ENCODE measurements at places on chromosomes 6 and 20. TPM values are rescaled to one million over a fixed set of nuclear protein-coding genes. Genes with fewer than 3 reads are reported as not detected.

DNA sequence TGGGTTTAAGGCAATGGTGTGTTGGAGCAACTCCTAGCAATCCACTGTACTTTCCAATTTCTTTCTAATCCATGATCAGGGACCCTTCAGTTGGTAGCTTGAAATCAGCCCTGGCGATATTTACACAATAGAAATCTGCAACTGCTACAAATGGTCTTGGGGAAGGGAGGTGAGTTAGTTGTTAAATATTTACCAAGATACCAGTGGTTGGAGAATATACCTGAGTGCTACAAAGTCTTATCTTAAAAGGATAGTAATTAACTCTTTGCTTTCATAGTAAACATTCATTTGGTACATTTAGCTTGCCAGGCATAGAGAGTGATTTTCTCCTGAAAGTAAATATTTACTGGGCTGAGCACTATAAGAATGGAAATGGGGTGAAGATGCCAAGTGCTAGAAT is 568.2 kb downstream of the BCKDHB start:
- H3K4me1 ChIP-seq: no peaks in the 10 kb centered on the region
- H3K27ac ChIP-seq: no peak overlapping the region
- no peaks in the 10 kb centered on the region for H3K36me3 ChIP-seq

GRCh38 chr6:47478233-47479139 is 897 bp downstream of the CD2AP start:
- H3K36me3 ChIP-seq: no peaks in the 10 kb centered on the region
- peak overlapping the region; percentile 80 for H3K4me3 ChIP-seq
- no peak for DNase-seq
- H3K4me1 ChIP-seq: no peaks in the 10 kb centered on the region

GRCh38 chr6:66126358-66126757 is 419.3 kb upstream of the EYS start:
- H3K4me1 ChIP-seq: no peaks in the 10 kb centered on the region
- no peak overlapping the region for H3K4me3 ChIP-seq
- H3K27ac ChIP-seq: no peak overlapping the region
- no peaks in the 10 kb centered on the region for H3K27me3 ChIP-seq
- DNase-seq: no peak

GRCh38 chr20:52494244-52494643 is 302.7 kb upstream of the ZFP64 start:
- H3K4me3 ChIP-seq: no peak overlapping the region
- no peaks in the 10 kb centered on the region for H3K27me3 ChIP-seq
- no peaks in the 10 kb centered on the region for H3K36me3 ChIP-seq
- H3K27ac ChIP-seq: no peak overlapping the region
- no peaks in the 10 kb centered on the region for H3K4me1 ChIP-seq

- H3K27ac ChIP-seq: no peak overlapping the region
- no peak overlapping the region for H3K4me3 ChIP-seq
- DNase-seq: no peak
Measured at GRCh38 chr6:131565056-131565455, 8.0 kb upstream of the ARG1 start.

Gene HSPA12B
- total RNA-seq: 35.4 TPM

Gene PBX2
- total RNA-seq: 73.4 TPM

DNA sequence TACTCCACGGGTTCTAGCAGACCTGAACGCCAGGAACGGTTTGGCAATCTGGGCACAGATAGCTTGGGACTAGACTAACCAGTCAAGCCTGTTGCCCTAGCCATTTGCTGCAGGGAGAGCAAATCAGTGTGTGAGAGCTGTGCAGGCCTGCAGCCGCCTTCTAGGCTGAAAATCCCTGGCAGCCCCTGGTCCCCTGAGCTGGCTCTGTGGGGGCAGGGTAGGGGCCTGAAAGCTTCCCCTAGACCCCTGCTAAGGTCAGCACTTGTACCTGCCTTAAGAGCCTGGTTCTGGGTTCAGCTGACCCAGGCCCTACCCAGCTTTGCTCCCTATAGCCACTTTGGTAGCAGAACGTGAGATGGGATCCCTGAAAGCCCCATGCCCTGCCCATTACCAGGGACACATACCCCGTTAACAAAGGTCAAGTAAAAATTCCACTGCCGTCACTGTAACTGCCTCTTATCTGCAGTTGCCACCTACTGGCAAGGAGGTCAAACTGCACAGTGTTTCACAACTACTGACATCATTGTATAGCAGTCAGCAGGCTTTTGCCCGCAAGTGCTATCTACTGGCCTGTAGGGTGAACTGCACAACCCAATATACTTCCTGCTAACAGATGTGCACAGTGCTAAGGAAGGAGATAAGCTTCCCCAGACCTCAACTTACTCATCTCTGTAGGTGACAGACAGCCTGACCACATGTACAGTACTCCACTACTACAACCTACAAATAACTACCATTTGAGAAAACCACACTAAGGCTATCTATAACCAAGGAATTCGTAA is 95.1 kb upstream of the OLIG3 start:
- H3K4me1 ChIP-seq: no peaks in the 10 kb centered on the region
- no peaks in the 10 kb centered on the region for H3K27me3 ChIP-seq
- no peaks in the 10 kb centered on the region for H3K36me3 ChIP-seq
- no peak overlapping the region for H3K4me3 ChIP-seq
- DNase-seq: no peak

Gene BANF2
- total RNA-seq: not detected

Gene SDCBP2
- total RNA-seq: 0.26 TPM

GRCh38 chr6:155980768-155981079 is 525.1 kb upstream of the NOX3 start:
- H3K27ac ChIP-seq: no peak overlapping the region
- no peaks in the 10 kb centered on the region for H3K27me3 ChIP-seq
- no peaks in the 10 kb centered on the region for H3K4me1 ChIP-seq

Gene NR2E1
- not detected for total RNA-seq

Gene CST2
- not detected for total RNA-seq

- DNase-seq: no peak
- H3K27me3 ChIP-seq: no peaks in the 10 kb centered on the region
- H3K27ac ChIP-seq: no peak overlapping the region
- H3K4me3 ChIP-seq: no peak overlapping the region
- H3K4me1 ChIP-seq: no peaks in the 10 kb centered on the region
Measured at GRCh38 chr20:58461104-58461503, 54.1 kb downstream of the APCDD1L start.

Gene SCUBE3
- not detected for total RNA-seq

DNA sequence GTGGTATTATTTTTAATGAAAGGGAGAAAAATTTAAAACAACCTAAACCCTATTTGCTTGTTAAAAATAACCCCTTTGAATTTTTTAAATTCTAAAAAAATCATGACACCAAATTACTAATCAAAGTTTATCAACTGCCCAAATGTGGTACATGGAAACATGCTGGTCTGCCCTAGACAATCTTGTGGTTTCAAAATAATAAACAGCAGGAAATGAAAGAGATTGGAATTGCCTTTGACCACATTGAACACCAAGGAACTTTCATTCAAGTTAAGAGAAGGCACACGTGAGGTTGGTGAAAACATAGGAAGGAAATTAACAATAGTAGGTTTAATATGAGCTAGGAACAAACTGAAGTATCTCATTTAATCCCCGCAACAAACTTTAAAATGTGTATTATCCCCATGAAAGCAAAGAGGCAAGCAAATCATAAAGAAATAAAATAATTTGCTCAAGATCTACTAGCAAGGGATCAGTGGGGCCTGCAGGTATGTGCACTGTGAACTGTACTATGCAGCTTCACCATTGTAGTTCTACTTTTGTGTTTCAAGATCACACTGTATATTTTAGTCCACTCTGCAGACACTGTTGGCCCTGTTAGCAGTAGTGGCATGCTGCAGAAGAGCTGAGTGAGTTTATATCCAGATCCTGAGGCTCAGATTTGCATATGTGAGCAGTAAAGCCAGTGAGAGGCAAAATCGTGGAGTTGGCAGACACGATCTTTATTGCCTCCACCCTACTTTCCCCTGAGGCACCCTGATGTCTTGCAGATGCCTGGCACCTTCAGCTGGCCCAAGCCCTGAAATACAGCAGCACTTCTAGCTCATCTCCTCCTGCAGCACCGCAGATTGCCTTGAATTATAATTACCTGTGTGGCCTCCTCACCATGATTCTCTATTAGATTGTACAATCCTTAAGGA is 157.8 kb upstream of the TENT5A start:
- no peak overlapping the region for H3K4me3 ChIP-seq
- H3K36me3 ChIP-seq: no peaks in the 10 kb centered on the region
- no peak for DNase-seq
- no peaks in the 10 kb centered on the region for H3K4me1 ChIP-seq
- no peaks in the 10 kb centered on the region for H3K27me3 ChIP-seq

Gene PTCHD4
- 0.29 TPM for total RNA-seq

Gene ARMH2
- not detected for total RNA-seq

DNA sequence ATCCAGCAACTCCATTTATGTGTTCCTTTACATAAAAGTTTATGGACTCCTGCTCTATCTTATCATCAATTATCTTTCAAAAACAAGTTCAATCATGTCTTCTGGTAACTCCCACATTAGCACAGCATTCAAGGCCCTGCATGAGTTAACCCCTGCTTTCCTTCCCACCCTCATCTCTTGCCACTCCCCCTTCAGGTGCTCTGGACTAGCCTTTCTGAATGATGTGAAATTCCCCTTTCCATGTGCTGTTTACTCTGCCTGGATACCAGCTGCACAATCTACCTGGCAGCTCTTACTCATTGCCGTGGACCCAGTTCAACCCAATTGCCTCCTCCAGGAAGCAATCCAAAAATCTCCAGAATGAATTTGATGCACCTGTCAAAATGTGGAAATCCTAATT is 11.9 kb downstream of the ADGRF4 start:
- no peaks in the 10 kb centered on the region for H3K36me3 ChIP-seq
- no peaks in the 10 kb centered on the region for H3K4me1 ChIP-seq
- no peak for DNase-seq
- H3K27ac ChIP-seq: no peak overlapping the region

DNA sequence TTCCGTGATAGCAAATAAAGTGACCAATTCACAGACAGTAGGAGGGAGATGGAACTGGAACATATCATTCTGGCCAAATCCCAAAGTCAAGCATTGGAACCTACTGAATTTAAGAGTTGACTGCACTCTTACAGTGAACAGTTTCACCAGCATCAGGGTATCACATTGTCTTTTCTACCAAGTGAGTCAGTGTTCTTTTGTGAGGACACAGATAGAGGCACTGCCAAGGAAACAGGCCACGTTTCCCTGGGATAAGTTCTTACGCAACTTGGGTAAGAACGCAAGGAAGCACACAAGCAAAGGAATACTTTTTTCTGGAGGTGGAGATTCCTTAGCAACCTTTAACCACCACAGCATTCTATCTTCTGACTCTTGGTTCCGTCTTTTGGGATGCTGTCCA is 28.6 kb upstream of the ENPP5 start:
- H3K27me3 ChIP-seq: no peaks in the 10 kb centered on the region
- H3K4me3 ChIP-seq: no peak overlapping the region
- no peaks in the 10 kb centered on the region for H3K4me1 ChIP-seq
- H3K27ac ChIP-seq: no peak overlapping the region
- DNase-seq: no peak

DNA sequence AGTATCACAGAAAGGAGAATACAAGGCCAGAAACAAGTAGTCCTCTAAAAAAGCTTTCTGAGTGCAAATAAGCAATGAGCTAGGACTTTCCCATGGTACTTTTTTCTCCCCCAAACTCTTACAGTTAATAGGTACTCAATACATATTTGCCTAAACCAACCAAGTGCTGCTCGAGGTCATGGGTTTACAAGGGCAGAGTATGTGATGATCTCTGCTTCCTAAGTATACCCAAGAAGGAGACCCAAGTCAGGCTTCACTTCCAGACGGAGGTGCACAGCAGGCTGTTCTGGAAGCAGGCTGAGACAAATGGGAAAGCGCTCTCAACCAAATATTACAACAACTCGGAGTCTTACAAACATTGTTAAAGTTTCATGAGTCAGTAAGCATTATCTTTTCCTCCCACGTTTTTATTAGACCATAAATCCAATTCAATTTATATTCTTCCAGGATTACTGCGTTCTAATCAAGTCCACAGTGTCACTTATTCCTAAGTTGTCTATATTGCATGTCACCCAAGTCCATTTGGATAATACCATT is 8.1 kb downstream of the FYN start:
- peaks cover 8% of the 10 kb centered on the region for H3K4me1 ChIP-seq
- H3K4me3 ChIP-seq: no peak overlapping the region
- H3K27ac ChIP-seq: no peak overlapping the region
- DNase-seq: no peak
- H3K36me3 ChIP-seq: no peaks in the 10 kb centered on the region

DNA sequence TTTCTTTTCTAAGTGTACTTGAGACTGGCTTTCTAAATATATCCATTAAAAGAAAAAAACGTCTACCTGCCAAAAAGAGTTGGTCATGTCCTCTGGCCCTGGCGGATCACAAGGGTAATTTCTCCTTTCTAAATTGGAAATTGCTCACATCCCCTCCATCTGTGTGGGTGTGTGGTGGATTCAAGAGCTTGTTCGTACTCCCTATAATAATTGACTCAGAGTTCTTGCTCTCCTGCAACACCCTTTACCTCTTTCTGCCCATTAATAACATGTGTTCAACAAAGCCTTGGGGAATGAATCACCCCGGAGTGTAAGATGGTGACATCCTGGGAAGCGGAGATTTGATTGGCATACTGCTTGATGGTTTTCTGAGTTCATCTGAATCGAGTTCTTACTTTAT is 263.8 kb downstream of the ALDH8A1 start:
- H3K4me1 ChIP-seq: no peaks in the 10 kb centered on the region
- DNase-seq: no peak
- H3K27ac ChIP-seq: no peak overlapping the region
- no peaks in the 10 kb centered on the region for H3K36me3 ChIP-seq
- H3K4me3 ChIP-seq: no peak overlapping the region

Gene TRIM10
- not detected for total RNA-seq

DNA sequence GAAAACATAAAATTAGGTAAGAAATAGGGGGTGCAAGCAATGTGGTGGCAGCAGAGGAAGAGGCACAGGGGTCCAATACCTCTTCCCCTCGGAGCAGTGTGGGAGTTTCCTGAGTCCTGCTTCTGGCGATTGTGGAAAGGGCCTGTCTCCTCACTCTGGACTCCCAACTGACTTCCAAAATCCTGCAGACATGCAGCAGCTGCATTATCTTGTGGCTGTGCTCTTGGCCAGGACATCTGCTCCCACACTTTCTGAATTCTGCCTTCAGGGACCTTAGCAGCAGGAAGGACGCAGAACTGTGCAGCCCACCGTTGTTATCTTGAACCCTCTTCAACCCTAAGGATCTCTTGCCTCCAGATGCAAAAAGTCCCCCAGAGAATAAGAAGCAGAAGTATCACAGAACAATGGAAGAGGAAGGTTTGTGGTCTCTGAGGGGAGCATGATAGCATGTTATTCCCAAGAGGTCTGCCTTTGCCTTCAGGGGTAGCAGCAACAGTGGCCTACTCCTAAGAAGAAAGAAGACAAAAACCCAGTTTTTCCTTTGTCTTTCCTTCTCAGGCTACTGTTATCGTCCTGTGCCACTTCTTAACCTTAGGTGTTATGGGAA is 102.5 kb upstream of the EMILIN3 start:
- no peak for DNase-seq
- H3K27me3 ChIP-seq: no peaks in the 10 kb centered on the region
- no peaks in the 10 kb centered on the region for H3K4me1 ChIP-seq
- H3K4me3 ChIP-seq: no peak overlapping the region

DNA sequence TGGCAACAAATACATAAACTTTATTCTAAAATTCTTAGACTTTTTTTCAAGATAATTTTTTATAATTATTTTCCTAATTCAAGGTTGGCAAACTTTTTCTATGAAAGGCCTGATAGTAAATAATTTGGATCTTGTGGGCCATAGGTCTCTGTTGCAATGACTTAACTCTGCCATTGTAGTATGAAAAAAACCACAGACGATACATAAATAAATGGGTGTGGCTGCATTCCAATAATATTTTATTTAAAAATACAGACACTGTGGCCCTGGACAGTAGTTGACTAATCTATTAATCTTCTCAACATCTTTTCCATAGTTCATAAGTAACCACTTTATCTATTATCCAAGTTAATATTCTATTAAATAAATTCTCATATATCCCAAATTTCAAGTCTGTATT is 281.1 kb downstream of the SYNE1 start:
- H3K36me3 ChIP-seq: no peaks in the 10 kb centered on the region
- DNase-seq: no peak
- H3K27me3 ChIP-seq: no peaks in the 10 kb centered on the region
- no peaks in the 10 kb centered on the region for H3K4me1 ChIP-seq
- no peak overlapping the region for H3K4me3 ChIP-seq

All from uterus (tissue), 4 donors.